ENCODE measurements at places on chromosomes 16 and 17.

GRCh38 chr17:16406742-16407674 lies 8.4 kb upstream of the TRPV2 start:
- DNase-seq, result no peak

- DNase-seq, result no peak
Observed at GRCh38 chr16:78689536-78689935, 590.1 kb downstream of the WWOX start.

DNA sequence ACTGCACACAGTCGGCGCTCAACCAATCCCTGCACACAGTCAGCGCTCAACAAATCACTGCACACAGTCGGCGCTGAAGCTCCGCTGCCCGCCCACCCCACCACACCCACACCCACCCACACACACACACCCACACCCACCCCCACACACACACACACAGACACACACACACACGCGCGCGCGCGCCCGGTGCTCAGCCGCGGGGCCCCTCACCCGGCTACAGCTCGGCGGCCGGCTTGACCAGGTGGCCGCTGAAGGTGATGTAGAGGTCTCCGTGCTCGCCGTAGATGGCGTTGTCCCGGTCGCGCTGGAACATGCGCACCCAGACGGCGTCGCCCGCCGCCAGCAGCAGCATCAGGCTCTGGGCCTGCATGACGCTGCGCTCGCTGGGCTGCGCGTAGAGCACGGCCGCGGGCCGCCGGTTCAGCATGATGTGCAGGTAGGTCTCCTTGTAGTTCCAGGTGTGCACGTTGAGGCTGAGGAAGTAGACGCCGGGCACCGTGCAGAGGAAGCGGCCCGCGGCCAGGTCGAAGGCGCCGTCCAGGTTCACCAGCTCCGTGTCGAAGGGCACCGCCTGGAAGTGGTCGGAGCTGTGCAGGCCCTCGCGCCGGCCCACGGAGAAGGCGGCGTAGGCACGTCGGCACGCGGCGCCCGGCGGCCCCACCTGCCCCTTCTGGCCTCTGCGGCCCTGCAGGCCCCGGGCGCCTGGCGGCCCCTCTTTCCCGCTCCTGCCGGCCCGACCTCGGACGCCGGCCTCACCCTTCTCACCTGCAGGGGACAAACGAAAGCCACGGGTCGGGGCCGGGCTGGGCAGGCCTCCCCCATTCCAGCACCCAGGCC lies 2.5 kb downstream of the C1QTNF8 start:
- DNase-seq, result peak; percentile 52

DNA sequence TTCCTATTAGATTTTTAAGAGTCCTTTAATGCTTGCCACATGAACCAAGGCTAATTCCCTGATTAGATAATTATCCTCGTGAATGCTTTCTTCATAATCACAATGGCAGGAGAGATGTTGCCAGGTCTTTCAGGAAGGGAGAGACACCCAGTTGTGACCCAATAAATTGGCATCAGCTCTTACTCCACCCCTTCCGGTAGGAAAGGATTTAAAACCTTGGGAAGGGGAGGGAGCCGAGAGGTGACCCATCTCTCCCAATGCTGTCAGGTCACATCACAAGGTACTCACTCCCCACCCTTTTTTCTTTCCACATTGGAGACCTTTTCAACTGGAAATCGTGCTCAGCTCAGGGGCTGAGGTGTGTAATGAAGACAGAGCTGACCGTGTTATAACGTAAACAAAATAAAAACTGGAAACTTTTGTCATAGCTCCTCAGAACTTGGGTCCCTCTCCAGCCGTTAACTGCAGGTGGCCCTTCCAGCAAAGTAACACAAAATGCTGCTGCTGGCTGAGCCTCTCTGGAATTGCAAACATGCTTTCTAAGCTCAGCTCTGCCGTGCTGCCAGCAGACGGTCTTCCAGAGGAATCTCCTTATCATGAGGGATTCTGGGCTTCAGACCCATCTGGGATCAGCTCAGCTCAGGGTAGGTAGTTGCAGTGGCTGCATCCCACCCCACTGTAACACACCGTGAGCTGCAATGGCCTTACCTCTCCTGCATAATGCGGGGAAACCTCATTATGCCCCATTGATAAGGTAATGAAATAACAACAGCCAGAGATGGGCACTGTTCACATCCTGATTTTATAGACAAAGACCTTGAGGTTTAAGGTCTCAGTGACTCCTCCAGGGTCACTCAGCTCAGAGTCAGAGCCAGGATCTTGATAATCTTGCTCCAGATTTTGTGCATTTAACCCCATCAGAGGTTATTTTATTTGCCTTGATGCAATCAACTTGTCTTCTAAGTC lies 15.6 kb downstream of the TMEM100 start:
- no peak for DNase-seq

DNA sequence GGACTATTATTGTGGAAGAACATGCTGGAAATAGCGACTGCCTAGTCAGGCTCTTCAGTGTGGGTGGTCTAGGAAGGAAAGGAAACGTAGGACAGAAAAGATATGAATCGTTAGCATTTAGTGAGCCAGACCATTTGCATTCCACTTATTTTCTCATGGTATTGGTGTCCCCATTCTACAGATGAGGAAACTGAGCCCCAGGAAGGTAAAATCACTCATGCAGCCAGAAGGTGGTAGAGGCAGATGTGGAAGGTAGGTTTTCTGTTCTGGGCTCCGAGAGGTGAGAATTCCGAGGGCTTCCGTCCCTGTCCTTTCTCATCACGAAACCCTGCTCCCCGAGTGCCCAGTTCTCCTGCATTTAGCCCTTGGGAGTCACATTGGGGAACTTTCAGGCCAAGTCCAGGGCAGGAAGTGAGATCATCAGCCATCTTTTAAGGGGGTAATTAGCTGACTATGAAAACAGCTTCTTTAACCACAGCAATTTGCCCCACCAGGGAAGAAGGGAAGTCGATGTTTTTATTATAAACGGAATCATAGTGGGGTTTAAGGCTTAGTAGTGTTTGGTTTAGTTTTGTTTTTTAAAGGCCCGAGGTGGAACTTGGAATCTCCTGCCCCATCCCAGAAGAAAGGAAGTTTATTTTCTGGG lies 110.7 kb upstream of the IRX3 start:
- DNase-seq, result no peak

GRCh38 chr16:29992344-29992967 lies 3.0 kb downstream of the HIRIP3 start:
- DNase-seq, result no peak

DNA sequence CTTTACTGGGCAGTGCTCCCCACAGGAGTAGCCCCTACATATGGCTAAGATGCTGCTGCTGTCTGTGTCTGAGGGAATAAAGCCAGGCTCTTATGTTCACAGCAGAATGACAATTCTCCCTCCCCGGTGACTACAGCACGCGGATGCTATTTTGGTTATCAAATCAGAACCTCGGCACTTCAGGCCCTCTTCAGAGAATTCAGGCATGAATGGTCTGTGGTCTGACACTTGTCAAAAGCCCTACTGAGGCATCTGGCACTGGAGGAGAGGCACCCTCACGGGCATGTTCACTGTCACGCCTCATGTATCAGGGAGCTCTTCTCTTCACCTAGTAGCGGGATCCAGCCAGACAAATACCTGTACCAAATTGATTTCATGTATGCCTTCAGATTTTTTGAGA lies 30.4 kb downstream of the KIAA0513 start:
- DNase-seq, result no peak

GRCh38 chr17:38317081-38317480 lies 20.1 kb downstream of the MRPL45 start:
- no peak for DNase-seq

GRCh38 chr16:10154389-10154788 lies 27.8 kb downstream of the GRIN2A start:
- no peak for DNase-seq

- no peak for DNase-seq
Observed at GRCh38 chr16:8920645-8921346, 38.6 kb downstream of the LITAFD start.

DNA sequence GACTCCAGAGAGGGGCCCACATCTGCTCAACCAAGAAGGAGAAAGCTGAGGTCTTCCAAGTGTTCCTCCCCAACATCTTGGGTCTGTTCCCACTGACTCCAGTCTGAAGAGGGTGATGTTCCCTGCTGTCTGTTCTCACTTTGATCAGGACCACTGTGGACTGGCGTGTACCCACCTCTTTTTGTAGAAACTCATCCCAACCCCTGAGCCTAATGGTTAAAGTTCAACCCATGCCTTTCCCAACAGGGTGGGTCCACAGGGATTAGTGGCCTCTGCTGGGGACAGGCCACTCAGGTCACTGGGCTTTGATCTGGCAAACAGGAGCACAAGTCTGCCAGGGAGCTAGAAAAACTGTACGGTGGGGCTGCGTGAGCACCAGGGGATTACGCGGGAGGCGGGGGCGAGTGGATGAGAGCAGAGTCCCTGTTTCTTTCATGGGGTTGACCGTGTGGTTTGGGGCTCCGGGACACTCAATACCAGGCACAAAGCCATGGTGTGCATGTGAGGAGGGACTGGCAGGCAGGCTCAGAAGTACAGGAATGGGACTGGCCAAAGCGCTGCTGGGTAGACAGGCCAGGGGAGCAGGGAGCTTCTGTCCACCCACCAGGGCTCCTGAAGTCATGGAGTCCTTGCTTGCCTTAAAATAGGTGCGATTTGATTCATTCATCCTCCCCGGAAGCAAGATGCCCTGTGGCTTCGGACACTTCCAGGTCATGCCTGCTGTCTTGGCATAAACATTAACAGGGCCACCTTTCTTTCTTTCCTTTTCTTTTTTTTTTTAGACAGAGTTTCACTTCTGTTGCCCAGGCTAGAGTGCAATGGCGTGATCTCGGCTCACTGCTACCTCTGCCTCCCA lies at the start of gene CA5A:
Gene CA5A (minus strand): TSS at position 155 of the 856 bp plus-strand sequence. CDS start 79 bp downstream, at position 76.
- DNase-seq, result no peak

DNA sequence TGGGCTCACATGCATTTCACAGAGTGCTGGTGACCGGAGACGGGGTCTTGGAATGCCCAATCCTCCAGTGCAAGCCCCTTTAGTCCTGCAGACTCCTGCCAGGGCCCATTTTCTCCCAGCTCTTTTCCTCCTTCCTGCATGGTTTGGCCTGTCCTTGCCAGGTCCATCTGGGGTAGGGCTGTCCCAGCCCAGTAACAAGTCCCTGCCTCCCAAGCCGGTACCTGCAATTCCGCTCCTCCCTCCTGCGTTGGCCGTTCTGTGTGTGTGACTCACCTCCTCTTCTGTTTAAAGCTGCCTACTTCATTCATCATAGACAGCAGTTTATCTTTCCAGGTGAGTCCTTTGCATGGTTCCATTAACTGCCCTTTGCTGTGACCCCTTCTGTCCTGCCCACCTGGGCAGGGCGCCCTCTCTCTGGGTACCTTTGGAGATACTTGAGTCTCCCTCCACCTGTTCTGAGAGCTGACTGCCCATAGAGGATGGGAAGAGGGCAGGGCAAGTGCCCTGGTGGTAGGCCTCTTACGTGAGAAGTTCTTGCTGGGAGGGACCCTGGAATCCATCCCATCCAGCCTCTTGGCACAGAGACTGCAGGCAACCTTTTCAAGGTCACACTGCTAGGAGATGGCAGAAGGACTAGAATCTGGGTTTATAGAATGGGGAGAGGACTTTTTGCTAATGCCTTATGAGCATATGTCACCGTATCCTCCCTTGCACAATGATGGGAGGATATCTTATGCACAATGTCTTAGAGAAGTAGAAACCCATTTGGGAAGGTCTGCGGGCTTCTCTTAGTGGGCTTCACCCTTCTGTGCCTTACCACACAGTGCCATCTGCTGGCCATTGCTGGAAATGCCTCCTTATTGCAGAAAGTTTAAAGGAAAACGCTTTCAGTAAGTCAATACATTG lies 29.7 kb upstream of the LGALS9 start:
- DNase-seq, result peak; percentile 85

- no peak for DNase-seq
Observed at GRCh38 chr17:6641247-6641863, 495 bp downstream of the TXNDC17 start.

DNA sequence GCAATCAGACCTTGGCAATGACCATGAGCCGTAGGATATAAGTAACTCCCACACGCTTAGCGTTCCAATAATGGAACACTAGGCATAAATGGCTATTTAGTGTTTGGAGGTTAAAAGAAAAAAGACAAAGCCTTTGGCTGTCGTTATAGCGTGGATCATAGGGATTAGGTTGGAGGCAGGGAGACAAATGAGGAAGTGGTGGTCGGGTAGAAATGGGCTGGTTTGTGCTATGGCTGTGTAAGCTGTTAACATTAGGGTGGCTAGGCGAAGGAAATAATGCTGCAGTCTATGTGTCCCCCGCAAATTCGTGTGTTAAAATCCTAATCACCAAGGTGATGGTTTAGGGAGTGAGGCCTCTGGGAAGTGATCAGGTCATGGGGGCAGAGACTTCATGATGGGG lies 120.4 kb upstream of the IRX6 start:
- DNase-seq, result no peak

GRCh38 chr17:57097832-57098421 lies 12.9 kb downstream of the AKAP1 start:
- no peak for DNase-seq

GRCh38 chr17:17494870-17495535 lies 1.2 kb downstream of the RASD1 start:
- peak; percentile 31 for DNase-seq

DNA sequence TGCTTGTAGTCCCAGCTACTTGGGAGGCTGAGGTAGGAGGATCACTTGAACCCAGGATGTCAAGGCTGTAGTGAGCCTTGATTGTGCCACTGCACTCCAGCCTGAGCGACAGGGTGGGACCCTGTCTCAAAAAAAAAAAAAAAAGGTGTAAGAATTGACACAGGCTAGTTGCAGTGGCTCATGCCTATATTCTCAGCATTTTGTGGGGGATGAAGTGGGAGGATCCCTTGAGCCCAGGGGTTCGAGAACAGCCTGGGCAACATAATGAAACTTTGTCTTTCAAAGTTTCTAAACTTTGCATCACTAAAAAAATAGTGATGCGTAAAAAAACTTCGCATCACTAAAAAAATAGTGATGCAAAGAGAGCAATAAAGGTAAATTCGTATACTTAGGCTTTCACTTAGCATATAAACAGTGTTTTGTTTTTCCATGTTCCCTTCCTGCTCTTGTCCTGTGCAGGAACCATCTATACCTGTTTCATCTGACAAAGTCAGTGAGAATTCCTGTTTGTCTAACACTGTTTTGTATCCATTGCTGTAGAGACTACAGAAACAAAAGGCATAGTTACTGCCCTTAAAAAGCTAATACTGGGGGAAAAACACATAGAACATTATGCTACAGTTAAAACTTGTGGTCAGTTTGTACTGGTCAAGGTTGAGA lies 32.1 kb downstream of the CTCF start:
- no peak for DNase-seq

Data from activated naive CD4-positive, alpha-beta T cell treated with anti-CD3 and anti-CD28 coated beads, Interleukin-2, amount 50 U/mL, for 72 hours (primary cell).